ENCODE measurements at places on chromosomes 13 and 19. TPM values are rescaled to one million over a fixed set of nuclear protein-coding genes. Genes with fewer than 3 reads are reported as not detected.

MKNK2 gene
- 42.2 TPM for total RNA-seq

KIR3DL1 gene
- total RNA-seq = not detected

VSTM2B gene
- not detected for total RNA-seq

KLK4 gene
- 0.10 TPM for total RNA-seq

SIGLECL1 gene
- total RNA-seq = not detected

DNAAF3 gene
- total RNA-seq = not detected

ZNF575 gene
- total RNA-seq = 0.79 TPM

CEACAM4 gene
- total RNA-seq = 0.59 TPM

ZNF536 gene
- total RNA-seq = 8.9 TPM

EFNB2 gene
- 37.3 TPM for total RNA-seq

PNMA8B gene
- 4.8 TPM for total RNA-seq

CCDC194 gene
- total RNA-seq = not detected

KLC3 gene
- total RNA-seq = 26.0 TPM

PMIS2 gene
- total RNA-seq = not detected

CYP2F1 gene
- total RNA-seq = not detected

GPR4 gene
- total RNA-seq = 0.20 TPM

RDH8 gene
- total RNA-seq = not detected

EMP3 gene
- 37.8 TPM for total RNA-seq

ZMYM5 gene
- 26.1 TPM for total RNA-seq

NLRP7 gene
- total RNA-seq = not detected

SRRM5 gene
- not detected for total RNA-seq

SIAH3 gene
- 0.20 TPM for total RNA-seq

Data from skin of body (tissue), 3 donors.